Transverse colon (tissue), 4 donors: ENCODE measurements at places on chromosomes 11 and 22. TPM values are rescaled to one million over a fixed set of nuclear protein-coding genes. Genes with fewer than 3 reads are reported as not detected.

The TMPRSS13 gene
- total RNA-seq = not detected

The KCTD14 gene
- 2.6 TPM for total RNA-seq

The SAA4 gene
- not detected for total RNA-seq

The IRAG1 gene
- 48.8 TPM for total RNA-seq

The SPCS2 gene
- 6.4 TPM for total RNA-seq

The CREB3L1 gene
- 35.8 TPM for total RNA-seq

The CTTN gene
- 449 TPM for total RNA-seq

The ART5 gene
- total RNA-seq = not detected

The TSSK2 gene
- not detected for total RNA-seq

The SMTNL1 gene
- total RNA-seq = not detected

The YAP1 gene
- total RNA-seq = 163 TPM

The TSPAN32 gene
- total RNA-seq = 0.16 TPM

- peaks cover 30% of the 10 kb centered on the region for H3K27me3 ChIP-seq
- DNase-seq = peak; percentile 73
- peaks cover 22% of the 10 kb centered on the region for H3K4me1 ChIP-seq
These were observed 34.4 kb upstream of the TRIM29 start for GRCh38 chr11:120172054-120172911.

- peaks cover 20% of the 10 kb centered on the region for H3K4me1 ChIP-seq
- no peak overlapping the region for H3K4me3 ChIP-seq
- no peak for DNase-seq
- H3K36me3 ChIP-seq = peaks cover 29% of the 10 kb centered on the region
These were observed 3.4 kb downstream of the CAPN1 start for GRCh38 chr11:65185171-65185570.

DNA sequence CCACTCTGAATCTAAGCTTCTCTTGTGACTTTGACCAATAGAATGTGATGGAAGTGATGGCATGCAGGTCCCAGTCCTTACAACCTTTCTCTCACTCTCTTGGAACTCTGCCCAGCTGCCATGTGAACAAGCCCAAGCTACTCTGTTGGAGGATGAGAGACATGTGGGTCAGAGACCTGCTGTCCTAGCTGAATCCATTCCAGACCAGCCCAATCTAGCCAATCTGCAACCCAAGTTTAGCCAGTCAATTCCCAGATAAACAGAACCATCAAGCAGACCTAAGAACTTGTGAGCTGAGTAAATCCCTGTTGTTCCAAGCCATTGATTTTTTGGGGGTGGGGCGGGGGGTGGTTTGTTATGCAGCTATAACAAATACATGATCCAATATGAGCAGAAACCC lies 69.2 kb upstream of the GRK3 start:
- no peaks in the 10 kb centered on the region for H3K4me1 ChIP-seq
- no peaks in the 10 kb centered on the region for H3K27me3 ChIP-seq
- H3K27ac ChIP-seq = no peak overlapping the region
- no peaks in the 10 kb centered on the region for H3K36me3 ChIP-seq

DNA sequence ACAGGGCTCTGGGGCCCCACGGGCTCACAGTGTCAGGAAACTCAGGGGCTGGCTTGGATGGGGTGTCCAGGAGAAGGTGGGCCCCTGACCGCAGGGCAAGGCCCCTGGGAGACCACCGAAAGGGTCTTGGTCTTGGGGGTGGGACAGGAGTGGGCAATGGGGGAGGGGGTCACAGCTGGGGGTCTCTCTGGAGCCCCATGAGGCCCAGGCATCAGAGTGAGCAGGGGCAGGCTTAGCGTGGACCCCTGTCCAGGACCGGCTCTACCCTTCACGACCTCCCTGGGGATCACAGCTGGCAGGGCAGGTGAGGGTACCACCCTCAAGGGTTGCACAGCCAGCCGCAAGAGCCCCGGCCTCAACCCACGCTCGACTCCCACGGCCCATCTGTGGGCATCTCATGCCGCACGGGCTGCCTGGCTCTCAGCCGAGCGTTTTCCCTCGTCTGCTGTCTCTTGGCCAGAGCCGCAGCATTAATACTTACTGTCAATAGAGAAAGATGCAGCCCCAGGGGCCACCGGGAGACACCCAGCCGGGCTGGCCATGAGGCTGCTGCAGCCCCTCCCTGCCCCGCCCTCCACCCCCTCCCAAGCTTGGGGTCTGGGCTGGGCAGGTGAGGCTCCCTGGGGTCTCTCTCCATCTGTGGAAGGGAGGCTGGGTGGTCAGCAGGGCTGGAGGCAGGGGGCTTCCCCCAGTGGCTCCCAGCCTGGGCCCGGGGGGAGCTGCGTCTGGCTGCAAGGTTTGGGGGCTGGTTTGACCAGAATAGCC lies 662 bp downstream of the MUC5B start:
- peak; percentile 36 for DNase-seq
- no peaks in the 10 kb centered on the region for H3K4me1 ChIP-seq
- peak overlapping the region; percentile 34 for H3K4me3 ChIP-seq
- peak overlapping the region; percentile 66 for H3K27ac ChIP-seq
- no peaks in the 10 kb centered on the region for H3K36me3 ChIP-seq
- peaks cover 31% of the 10 kb centered on the region for H3K27me3 ChIP-seq

GRCh38 chr11:61567286-61568061 lies 13.4 kb downstream of the SYT7 start:
- peak; percentile 75 for DNase-seq
- H3K36me3 ChIP-seq = no peaks in the 10 kb centered on the region
- peaks cover 40% of the 10 kb centered on the region for H3K27me3 ChIP-seq
- no peak overlapping the region for H3K4me3 ChIP-seq
- no peak overlapping the region for H3K27ac ChIP-seq
- H3K4me1 ChIP-seq = no peaks in the 10 kb centered on the region

GRCh38 chr11:14882196-14882595 lies 9.8 kb downstream of the CYP2R1 start:
- H3K36me3 ChIP-seq = no peaks in the 10 kb centered on the region
- H3K27me3 ChIP-seq = no peaks in the 10 kb centered on the region
- DNase-seq = no peak
- H3K4me1 ChIP-seq = peaks cover 13% of the 10 kb centered on the region
- H3K4me3 ChIP-seq = no peak overlapping the region

- H3K27ac ChIP-seq = no peak overlapping the region
- H3K4me3 ChIP-seq = no peak overlapping the region
- no peak for DNase-seq
- H3K27me3 ChIP-seq = no peaks in the 10 kb centered on the region
These were observed 32.2 kb downstream of the CYTH4 start for GRCh38 chr22:37314315-37315074.

DNA sequence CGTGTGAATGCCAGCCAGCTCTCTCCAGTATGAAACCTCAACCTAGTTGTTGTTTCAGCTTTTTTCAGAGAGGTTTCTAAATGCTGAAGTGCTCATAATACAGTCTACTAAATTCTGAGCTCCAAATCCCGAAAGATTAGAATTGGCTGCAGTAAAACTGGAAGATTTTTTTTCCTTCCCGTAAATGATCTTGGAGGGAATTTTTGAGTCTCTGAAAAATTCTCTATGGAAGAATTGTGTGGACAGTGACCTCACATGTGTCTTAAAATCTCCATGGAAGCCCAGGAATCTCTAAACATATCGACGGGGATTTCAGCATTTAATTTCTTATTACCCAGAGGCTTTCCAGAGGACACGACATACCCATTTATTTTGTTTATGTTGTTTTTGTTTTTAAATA lies 1499.2 kb downstream of the LRRC4C start:
- no peak overlapping the region for H3K27ac ChIP-seq
- no peak overlapping the region for H3K4me3 ChIP-seq
- no peaks in the 10 kb centered on the region for H3K27me3 ChIP-seq
- DNase-seq = no peak

DNA sequence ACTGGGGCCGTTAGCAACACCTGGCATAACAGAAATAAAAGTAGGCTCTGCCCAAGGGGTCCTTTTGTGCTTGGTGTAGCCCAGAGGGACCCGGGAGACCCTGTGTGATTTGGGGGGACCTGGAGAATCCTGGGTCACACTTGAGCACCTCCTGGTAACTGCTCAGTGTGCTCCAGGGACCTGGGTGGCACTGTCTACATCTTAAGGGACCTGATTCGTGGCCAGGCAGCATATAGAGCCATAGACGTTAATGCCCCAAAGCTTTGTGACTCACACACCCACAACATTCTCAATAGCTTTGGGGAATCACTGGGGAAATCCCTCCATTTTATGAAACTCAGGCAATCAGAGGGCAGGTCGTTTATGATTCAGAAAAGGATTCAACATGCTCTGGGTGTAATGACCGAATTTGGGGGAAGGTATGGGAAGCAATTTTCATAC lies 3.6 kb upstream of the IGF2 start:
- no peaks in the 10 kb centered on the region for H3K36me3 ChIP-seq
- H3K27ac ChIP-seq = no peak overlapping the region
- peaks cover 29% of the 10 kb centered on the region for H3K4me1 ChIP-seq
- no peak for DNase-seq

DNA sequence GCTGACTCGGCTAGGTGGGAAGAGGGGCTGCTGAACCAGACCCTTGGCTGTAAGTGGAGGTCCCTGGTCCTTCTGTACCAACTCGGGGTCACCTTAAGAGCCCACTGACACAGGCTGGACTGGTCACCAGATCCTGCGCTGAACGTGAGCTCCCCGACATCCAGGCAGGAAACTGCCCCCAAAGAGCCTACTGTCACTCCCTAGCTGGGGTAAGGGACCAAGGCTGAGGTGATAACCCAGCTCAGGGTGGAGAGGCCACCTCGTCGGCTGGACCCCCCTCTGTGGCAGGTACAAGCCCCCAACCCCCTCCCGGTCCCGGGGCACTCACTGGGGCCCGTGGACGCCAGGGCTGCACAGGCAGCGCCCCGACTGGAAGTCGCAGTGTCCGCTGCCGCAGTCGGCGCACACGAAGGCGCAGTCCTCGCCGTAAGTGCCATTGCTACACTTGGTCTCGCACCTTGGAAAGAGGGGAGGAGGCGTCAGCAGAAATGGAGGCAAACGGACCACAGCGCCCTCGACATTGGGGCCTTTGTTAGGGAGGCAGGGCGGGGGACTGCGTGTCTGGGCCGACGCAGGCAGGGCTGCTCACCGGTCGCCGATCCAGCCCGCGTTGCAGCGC lies 7.4 kb downstream of the SCARF2 start:
- no peaks in the 10 kb centered on the region for H3K36me3 ChIP-seq
- peaks cover 11% of the 10 kb centered on the region for H3K4me1 ChIP-seq
- H3K27ac ChIP-seq = no peak overlapping the region
- peaks cover 95% of the 10 kb centered on the region for H3K27me3 ChIP-seq

DNA sequence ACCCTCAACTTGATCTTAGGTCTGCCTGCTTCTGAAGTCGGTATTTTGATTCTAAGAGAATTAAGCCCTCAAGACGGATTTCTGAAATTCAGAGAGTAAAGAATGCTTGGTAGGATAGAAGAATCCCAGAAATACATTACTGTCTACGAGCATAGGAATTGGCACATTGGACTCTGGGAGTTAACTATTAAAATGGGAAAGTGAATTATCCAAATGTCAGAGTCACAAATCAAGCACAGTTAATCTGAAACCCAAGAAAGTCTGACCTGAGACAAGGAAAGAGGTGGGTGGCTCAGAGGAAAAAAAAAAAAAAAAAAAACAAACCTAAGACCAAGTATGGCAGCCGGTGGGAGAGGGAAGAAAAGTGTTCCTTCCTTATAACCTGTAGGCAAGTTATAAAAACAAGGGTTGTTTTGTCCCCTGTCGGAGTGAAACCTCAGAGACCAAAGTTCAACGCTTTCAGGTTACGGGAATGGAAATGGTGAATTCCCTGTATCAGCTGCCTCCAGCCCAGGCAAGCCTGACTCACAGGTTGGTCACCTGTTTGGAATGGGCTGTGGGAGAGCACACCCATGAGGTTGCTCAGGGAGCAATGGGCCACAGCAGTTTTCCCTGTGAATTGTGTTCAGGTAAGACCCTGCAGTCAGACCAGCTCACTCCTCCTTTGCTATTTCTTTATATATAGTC lies 139.0 kb downstream of the ETS1 start:
- H3K27ac ChIP-seq = peak overlapping the region; percentile 88
- H3K36me3 ChIP-seq = no peaks in the 10 kb centered on the region
- H3K27me3 ChIP-seq = no peaks in the 10 kb centered on the region

- no peak for DNase-seq
- peaks cover 10% of the 10 kb centered on the region for H3K4me1 ChIP-seq
- H3K36me3 ChIP-seq = no peaks in the 10 kb centered on the region
- no peak overlapping the region for H3K4me3 ChIP-seq
- peak overlapping the region; percentile 86 for H3K27ac ChIP-seq
These were observed 69.0 kb downstream of the LARGE1 start for GRCh38 chr22:33851240-33851639.

DNA sequence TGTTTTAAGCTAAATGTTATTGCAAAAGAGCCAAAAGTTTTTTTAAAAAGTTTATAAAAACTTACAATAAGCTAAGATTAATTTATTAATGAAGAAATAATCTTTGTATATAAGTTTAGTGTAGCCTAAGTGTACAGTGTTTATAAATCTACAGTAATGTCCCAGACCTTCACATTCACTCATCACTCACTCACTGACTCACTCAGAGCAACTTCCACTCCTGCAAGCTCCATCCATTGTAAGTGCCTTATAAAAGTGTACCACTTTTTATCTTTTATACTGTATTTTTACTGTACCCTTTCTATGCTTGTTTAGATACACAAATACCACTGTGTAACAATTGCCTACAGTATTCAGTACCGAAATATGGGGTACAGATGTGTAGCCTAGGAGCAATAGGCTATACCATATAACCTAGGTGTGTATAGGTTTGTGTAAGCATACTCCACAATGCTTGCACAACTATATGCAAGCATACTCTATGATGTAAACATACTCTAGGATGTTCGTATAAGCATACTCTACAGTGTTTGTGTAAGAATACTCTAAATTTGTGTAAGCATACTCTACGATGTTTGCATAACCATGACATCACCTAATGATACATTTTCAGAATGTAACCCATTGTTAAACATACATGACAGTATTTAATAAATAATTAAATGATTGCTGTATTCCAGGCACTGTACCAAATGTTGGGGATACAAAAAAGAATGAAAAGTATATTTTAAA lies 953.0 kb downstream of the KCNA4 start:
- no peak overlapping the region for H3K27ac ChIP-seq
- no peaks in the 10 kb centered on the region for H3K27me3 ChIP-seq
- no peaks in the 10 kb centered on the region for H3K4me1 ChIP-seq
- DNase-seq = no peak

GRCh38 chr11:74685905-74686304 lies 45.3 kb downstream of the CHRDL2 start:
- no peaks in the 10 kb centered on the region for H3K36me3 ChIP-seq
- H3K27me3 ChIP-seq = peaks cover 15% of the 10 kb centered on the region
- DNase-seq = peak; percentile 37
- peaks cover 12% of the 10 kb centered on the region for H3K4me1 ChIP-seq
- H3K4me3 ChIP-seq = no peak overlapping the region
